Activated naive CD4-positive, alpha-beta T cell (primary cell): ENCODE measurements at places on chromosomes 2 and 18.

DNA sequence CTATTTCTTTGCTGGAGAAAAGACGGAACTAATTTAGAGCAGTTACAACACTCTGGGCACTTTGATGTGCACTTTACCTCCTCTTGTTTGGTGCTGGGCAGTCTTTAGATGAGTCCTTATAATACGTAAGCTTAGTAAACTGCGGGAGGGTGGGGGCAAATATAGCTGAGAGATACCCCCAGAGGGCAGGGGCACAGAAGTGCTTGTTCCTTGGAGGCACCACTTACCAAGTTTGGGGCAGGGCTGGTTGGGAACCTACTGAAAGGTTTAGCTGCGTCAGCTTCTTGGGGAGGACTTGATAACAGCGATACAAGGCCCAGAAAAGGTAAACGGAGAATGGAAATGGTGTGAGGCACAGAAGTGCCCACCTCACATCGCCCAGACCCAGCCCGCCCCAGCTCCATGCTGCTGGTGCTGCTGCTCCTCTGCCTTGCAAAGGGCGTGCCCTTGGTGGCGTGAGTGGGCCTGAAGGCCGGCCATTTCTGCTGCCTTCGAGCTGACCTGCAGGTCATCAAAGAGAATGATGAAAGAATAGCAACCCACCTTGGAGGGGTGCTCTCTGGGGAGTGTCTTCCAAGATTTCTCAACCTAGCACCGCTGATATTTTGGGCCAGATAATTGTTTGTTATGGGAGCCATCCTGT, 128.2 kb upstream of the EML6 start:
- DNase-seq: no peak

GRCh38 chr18:79868168-79868784, 70.5 kb downstream of the KCNG2 start:
- DNase-seq: no peak

DNA sequence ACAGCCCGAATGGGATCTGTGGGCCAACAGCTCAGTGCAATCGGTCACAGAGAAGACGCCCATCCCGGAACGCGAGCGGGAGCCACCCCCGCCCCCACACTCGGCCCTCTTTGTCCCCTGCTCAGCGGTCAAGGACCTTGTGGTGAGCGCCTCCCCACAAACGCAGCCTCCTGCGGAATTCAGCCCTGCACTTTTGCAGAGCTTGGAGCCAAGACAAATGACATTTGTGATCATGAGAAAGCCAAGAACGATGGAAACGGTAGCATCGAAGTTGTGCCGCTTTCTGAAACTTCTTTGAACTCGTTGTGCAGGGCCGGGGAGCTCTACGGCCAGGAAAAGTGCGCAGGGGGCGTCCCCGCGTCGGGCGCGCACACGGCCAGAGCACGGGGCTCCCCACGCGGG, 6.7 kb upstream of the SALL3 start:
- DNase-seq: no peak

DNA sequence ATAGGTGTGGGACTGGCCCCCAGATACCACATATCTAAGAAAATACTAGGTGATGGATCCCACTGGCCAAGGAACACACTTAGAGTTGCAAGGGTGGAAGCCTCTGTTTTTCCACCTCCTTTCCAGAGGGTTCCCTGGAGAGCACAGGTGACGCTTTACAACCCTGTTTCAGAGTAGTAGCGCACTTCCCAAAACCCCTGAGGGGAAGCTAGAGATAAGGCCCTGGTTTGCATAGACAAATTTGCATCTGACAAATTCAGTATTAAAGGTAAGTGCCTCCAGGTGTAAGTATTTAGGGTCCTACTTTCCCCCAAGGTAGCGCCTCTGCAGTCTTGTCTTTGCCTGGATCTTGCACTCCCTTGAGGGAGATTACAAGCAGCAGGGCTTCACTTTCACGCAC, 474 bp upstream of the CERKL start:
- DNase-seq: no peak

- no peak for DNase-seq
Measured at GRCh38 chr18:3447068-3447894, 2.7 kb upstream of the TGIF1 start.

DNA sequence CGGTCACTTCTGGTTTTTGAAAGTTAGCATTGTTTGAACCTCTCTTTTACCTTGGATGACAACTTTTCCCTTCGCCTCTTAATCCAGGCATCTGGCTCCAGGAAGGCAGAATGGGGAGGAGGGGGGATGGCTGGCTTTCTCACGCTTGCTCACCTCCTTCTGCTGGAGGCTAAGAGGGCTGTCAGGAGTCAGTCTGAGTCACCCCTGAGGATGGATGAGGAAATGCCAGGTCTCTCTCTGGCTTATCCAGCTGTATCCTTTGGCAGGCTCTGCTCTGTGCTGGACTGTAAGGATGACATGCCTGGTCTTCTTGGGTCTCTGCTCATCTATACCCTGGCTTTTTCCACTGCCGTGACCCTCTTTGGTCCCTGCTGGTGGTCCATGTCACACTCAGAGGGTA, 142.9 kb upstream of the GYPC start:
- no peak for DNase-seq

- no peak for DNase-seq
Measured at GRCh38 chr2:9439536-9439935, 16.1 kb downstream of the CPSF3 start.

DNA sequence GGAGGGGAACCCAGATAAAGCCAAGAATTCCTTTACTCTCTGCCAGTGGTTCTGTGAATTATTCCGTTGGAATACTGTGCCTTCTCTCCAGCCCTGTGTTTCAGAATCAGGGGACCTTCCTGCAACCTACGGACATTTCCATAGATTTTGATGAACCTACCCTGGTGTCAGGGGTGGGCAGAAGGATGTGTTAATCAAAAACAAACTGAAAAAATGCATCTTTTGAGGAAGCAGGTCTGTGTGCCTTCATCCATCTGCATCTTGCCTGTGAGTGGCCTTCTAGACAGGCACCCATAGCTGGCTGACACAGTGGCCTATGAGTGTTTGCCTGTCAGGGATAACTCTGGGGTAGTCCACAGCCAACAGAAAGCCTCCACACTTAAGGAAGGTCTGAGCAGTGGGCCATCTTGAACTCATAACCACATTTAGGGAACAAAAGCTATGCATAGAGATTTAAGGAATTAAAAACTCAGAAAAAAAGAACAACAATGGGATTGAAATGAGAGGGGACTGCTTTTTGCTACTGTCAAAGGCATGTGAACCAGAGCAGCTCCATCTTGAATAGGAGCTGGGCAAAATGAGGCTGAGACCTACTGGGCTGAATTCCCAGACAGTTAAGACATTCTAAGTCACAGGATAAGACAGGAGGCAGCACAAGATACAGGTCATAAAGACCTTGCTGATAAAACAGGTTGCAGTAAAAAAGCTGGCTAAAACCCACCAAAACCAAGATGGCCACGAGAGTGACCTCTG, 45.9 kb upstream of the ITGA6 start:
- DNase-seq: no peak

- DNase-seq: no peak
Measured at GRCh38 chr2:774436-774835, 97.2 kb upstream of the TMEM18 start.

DNA sequence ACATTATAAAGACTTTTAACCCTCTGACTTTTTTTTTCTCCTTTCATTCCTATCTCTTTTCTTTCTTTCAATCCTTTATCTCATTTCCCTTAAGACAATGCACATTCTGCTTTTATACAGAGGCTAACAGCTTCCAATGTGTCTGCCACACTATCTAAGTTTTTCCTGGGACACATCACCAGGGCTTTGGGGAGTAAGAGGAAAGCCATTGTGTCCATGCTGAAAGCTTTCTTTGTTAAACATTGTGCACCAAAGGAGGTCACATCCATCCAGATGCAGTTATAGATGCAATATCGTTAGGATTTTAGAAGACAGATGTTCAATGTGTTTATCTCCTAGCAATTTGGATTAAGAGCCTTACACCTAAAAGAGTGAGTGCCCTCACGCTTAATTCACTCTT, 534.1 kb downstream of the CNTNAP5 start:
- DNase-seq: no peak

DNA sequence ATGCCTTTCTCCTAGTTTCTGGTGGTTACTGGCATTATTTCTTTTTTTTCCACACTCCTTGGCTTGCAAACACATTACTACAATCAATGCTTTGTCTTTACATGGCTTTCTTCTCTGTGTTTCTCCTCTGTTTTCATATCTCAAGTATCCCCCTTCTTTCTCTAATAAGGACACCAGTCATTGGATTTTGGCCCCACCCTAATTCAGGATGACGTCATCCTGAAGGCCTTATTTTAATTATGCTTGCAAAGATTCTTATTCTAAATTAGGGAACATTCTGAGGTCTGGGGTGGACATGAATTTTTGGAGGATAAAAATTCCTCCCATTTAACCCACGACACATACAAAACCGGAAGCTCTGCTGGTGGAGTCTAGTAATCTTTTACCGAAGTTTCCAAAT, 1556.6 kb downstream of the DPP10 start:
- DNase-seq: no peak

- no peak for DNase-seq
Measured at GRCh38 chr2:158392687-158393086, 63.9 kb downstream of the CCDC148 start.

DNA sequence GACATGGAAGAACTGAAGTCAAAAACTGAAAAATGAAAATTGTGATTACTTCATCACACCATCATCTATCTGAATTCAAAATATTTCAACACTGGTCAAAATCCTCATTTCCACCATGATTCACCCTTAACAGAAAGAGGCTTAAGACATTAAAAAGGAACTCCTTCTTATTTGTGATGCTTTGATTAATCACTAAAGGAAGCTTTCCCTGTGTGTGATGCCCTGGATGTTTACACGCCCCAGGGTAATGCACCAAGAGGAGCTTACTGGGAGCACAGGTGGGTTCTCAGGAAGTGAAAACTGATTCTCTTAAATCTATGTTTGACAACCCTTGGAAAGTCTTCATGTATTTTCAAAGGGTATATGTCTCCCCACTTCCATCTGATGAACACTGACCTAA, 11.5 kb downstream of the GRB14 start:
- DNase-seq: no peak

DNA sequence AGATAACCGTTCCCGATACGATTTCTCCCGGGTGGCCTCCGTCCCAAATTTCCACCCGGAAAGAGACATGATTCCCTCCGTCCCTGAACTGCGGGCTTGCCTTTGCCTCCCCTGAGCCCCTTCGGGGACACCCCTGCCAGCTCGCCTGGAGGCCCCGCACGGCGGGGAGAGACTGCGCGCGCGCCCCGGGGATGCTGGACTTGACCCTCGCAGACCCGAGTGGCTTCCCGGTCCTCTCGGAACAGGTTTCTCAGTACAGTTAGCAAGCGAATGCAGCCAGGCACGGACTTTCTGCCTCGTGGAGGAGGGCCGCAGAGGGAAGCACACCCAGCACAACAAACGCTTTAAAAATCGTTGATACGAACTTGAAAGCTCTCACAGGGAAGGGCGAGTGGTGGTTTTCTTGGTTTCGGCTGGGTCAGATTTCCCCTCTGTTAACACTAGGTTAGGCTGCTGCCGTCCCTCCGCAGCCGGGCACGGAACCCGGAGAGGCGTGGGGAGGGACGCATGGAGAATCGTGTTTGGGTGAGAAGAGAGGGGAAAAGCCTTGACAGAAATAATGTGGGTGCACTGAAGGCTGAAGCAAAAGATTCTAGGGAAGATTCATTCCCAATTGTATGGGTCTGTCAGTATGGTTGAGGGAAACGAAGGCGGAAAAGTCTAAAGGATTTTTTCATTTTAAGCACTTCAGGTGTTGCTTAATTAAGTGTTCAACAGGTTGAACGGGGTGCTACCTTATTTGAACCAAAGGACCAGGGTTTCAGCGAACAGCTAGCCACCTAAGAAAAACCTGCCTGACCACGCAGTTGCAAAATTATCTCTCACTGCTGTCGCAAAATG, 916 bp downstream of the TNFRSF11A start:
- DNase-seq: no peak

GRCh38 chr2:219368690-219369191, 19.0 kb downstream of the DNPEP start:
- no peak for DNase-seq

GRCh38 chr2:24632172-24632571, 141.1 kb downstream of the NCOA1 start:
- DNase-seq: no peak

- DNase-seq: no peak
Measured at GRCh38 chr2:216671791-216672343, 23.5 kb downstream of the IGFBP5 start.

DNA sequence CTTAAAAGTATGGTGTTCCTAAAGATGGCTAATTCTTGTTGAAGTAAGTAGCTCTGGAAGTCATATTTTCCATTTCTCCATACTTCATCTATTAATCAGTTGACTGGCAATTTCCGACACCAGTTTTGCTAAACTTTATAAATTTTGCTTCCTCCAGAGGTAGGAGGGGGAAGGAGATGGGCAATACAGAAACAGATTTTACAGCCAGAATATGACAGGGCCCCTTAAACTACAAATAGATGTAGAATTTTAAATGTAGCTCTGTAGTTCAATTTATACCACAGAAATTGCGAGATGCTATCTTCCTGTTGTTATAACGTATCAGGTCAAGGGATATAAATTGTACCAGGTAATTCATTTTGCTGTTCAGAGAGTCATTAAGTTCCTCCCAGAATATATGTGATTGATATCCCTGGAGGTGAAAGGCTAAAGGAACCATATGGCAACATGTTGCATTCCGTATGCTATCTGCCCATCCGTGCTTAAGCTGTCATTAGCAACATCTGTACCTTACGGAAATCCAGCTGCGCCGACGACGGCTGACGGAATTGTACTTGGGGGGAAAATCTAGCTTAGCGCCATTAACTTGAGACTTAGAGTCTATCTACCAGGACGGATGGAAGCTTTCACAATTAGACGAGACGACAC, 8.4 kb upstream of the NR4A2 start:
- no peak for DNase-seq

GRCh38 chr2:84323890-84324289, 135.2 kb downstream of the SUCLG1 start:
- no peak for DNase-seq

- no peak for DNase-seq
Measured at GRCh38 chr2:46844443-46844842, 71.2 kb downstream of the MCFD2 start.

DNA sequence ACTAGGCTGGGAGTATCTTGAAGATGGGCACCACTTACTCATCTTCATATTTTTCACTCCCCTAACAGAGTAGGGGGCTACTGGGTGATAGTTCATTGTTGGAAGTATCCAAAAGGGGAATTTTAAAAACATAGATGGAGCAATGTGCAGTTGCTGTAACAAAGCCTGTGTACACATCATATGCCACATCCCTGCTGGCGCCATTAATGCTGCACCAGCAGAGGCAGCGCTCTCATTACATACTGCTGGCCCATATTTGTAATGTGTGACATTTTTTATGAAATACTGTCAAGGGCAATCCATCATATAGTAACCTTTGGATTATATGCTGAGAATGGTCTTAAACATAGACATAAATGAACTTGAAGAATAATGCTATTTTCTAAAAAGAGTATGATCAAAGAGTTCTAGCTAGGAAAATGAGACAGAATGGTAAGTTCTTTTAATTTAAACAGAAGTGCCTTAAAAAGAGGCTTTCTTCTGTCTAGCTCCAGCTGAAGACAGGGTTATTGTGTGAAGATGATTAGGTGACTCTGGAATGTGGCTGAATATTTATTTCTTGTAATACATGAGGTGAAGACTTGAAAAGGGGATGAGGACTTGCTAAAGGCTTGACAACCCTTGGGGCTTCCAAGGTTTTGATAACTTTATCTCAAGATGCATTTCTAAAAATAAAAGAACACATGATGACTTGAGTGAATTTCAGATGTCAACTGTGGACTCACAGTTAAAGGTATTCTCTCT, 2.4 kb upstream of the TMEM178A start:
- DNase-seq: no peak

GRCh38 chr2:67792681-67793091, 270.1 kb downstream of the C1D start:
- no peak for DNase-seq
